ENCODE measurements at places on chromosomes 2 and 18.

DNA sequence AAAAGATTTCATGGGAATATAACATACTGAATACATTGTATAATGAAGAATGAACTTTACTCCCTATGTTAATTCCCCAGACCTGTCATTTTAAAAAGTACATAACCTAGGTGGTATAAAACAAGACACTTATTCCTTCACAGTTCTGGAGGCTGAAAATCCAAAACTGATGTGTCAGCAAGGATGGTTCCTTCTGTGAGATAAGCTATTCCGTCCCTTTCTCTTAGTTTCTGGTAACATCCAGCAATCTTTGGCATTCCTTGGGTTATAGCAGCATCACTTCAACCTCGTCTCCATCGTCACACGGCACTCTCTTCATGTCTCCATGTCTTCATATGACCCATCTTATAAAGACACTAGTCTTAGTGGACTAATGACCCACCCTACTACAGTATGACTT lies 93.9 kb downstream of the ASXL2 start:
- H3K36me3 ChIP-seq = peaks cover 5% of the 10 kb centered on the region
- no peak for DNase-seq
- H3K4me3 ChIP-seq = no peak overlapping the region
- H3K27me3 ChIP-seq = no peaks in the 10 kb centered on the region
- H3K27ac ChIP-seq = no peak overlapping the region

- no peak overlapping the region for H3K27ac ChIP-seq
- no peak for DNase-seq
- H3K4me3 ChIP-seq = no peak overlapping the region
- no peaks in the 10 kb centered on the region for H3K36me3 ChIP-seq
- peaks cover 6% of the 10 kb centered on the region for H3K4me1 ChIP-seq
Measured at GRCh38 chr2:10095175-10095574, 15.0 kb upstream of the CYS1 start.

DNA sequence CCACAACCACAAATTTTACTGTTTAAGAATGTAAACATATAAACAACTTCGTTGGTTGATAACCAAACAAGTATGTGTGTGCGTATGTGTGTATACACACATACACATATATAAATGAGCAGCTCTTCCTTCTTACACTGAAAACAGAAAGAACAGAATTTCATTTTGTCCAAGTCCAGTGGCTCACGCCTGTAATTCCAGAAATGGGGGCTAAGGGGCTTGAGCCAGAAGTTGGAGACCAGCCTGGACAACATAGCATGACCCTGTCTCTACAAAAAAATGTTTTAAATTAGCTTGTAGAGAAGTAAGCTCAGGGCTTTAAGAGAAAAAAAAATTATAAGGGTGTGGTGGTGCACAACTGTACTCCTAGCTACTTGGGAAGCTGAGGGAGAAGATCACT lies 12.3 kb downstream of the NCKAP1 start:
- H3K27me3 ChIP-seq = peaks cover 13% of the 10 kb centered on the region
- DNase-seq = no peak
- peaks cover 10% of the 10 kb centered on the region for H3K4me1 ChIP-seq
- H3K27ac ChIP-seq = no peak overlapping the region
- H3K4me3 ChIP-seq = no peak overlapping the region

GRCh38 chr2:38598991-38599295 lies 3.8 kb downstream of the HNRNPLL start:
- DNase-seq = no peak
- H3K36me3 ChIP-seq = peaks cover 2% of the 10 kb centered on the region
- peaks cover 47% of the 10 kb centered on the region for H3K4me1 ChIP-seq
- H3K27me3 ChIP-seq = no peaks in the 10 kb centered on the region
- peak overlapping the region; percentile 98 for H3K27ac ChIP-seq

GRCh38 chr18:66759050-66759828 lies 155.3 kb upstream of the CDH19 start:
- H3K4me3 ChIP-seq = no peak overlapping the region
- H3K27ac ChIP-seq = no peak overlapping the region
- no peak for DNase-seq

- H3K4me3 ChIP-seq = no peak overlapping the region
- no peaks in the 10 kb centered on the region for H3K4me1 ChIP-seq
- no peak for DNase-seq
- no peaks in the 10 kb centered on the region for H3K27me3 ChIP-seq
- no peaks in the 10 kb centered on the region for H3K36me3 ChIP-seq
- H3K27ac ChIP-seq = no peak overlapping the region
Measured at GRCh38 chr2:214005337-214005736, 405.5 kb upstream of the VWC2L start.

DNA sequence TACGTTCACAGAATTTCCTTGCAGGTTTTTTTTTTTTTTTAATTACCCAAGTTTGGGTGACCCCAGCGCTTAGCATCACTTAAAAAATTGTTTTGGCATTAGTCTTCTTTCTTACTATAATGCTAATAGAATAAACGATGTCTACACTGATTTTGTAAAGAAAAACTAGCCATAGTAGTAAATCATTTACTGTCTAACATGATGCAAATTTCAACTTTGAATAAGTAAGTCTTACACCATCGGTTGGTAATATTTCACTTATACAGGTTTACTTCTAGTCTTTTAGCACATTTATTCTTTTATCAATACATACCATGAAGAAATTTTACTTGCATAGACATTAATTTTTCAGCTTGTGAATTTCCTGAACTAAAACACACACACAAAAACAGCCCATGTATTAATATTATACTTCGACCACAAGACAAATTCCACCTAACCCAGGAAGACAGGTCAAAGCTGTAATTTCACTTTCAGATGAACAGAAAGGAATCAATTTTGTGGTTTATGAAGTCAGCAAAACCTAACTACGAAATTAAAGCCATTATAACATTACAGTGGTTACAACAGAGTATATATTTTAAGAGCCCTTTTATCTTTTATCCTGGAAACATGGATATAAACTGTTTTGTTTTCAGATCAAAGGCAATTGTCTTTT lies 1.9 kb downstream of the YES1 start:
- H3K4me3 ChIP-seq = peak overlapping the region; percentile 50
- no peak for DNase-seq
- H3K4me1 ChIP-seq = peaks cover 45% of the 10 kb centered on the region

- no peak for DNase-seq
- peaks cover 73% of the 10 kb centered on the region for H3K27me3 ChIP-seq
- no peak overlapping the region for H3K27ac ChIP-seq
- peaks cover 2% of the 10 kb centered on the region for H3K36me3 ChIP-seq
Measured at GRCh38 chr2:233922471-233922870, 5.3 kb downstream of the TRPM8 start.

DNA sequence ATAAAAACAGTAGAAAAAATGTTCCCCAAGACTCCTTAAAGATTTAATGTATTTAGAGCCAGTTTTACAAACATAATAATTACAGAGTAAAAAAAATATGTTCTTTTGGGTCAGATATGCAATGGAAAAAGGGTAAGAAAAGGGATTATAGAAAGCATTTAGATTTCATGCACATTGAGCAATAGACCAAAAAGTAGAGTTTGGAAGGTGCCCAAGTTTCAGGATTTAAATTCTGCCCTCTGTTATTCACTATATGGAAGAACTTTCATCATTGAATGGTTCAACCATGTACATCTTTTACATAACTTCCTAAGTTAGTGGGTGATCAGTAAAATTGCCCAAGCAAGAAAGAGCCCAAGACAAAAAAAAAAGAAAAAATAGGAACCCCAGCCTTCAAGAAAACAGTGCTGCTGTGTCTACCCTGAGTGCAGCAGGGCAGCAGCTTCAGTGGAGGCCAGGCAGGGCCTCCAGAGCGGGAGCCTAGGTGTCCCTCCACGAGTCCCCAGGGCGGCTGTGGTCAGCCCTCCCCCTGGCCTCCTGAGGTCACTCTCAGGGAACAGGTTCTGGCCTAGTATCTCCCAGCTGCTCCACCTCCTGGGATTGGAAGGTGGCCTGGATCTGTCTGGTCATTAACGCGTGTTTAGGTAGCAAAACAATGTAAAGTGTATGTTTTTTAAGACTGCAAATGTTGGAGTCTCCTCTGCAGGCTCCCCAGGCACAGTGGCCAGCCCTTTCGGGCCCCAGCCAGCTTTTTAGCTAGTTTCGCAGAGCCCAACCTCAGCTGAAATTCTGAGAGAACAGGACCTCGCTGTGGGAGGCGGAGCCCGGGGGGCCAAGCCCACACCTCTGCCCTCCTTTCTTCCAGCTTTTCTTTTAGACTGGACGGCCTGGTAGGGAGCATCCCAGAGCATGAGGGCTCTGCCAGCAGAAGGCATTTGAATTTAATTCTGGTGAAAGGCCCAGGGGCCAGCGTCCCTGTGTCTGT lies 77.3 kb downstream of the TEX51 start:
- H3K4me3 ChIP-seq = no peak overlapping the region
- no peaks in the 10 kb centered on the region for H3K36me3 ChIP-seq
- no peak for DNase-seq
- H3K27ac ChIP-seq = no peak overlapping the region
- peaks cover 5% of the 10 kb centered on the region for H3K4me1 ChIP-seq

DNA sequence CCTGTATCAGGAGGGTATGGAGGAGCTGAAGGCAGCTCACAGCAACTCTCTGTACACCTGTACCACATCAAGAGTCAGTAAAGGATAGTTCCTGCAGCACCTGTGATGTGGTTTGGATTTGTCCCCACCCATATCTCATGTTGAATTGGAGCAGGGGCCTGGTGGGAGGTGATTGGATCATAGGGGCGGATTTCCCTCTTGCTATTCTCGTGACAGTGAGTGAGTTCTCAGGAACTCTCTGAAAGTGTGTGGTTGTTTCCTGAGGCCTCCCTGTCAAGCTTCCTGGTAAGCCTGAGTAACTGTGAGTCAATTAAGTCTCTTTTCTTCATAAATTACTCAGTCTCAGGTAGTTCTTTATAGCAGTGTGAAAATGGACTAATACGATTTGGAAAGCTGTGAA lies 28.9 kb downstream of the OSBPL1A start:
- peaks cover 26% of the 10 kb centered on the region for H3K4me1 ChIP-seq
- no peak for DNase-seq
- no peaks in the 10 kb centered on the region for H3K27me3 ChIP-seq
- H3K36me3 ChIP-seq = peaks cover 10% of the 10 kb centered on the region
- peak overlapping the region; percentile 13 for H3K4me3 ChIP-seq
- H3K27ac ChIP-seq = peak overlapping the region; percentile 67

DNA sequence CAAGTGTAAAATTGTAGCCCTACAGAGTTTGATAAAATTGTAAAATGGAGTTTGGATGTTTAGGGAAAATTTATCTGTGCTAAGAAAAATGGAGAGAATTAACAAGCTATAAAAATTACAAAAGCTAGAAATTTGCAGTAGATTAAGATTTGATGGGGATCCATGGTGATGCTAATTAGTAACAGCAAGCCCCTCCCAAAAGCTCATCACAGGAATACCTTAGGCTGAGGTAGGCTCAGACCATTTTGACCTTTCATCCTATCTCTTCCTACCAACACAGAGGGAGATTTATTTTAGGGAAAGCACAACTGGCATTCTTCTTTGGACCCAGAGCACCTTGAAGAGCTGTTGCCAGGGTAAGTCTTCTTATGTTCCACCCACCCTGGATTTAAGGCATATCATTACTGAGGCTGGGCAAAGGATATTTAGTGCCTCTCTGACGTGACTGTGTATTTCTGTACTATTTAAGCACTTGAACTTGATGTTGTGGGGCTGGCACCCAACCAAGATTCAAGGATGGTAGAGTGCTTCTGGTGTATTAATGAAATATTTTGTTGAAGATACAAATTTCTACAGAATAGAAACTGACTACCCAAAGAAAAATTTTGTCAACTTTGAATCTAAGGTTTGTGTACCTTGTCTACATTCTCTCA lies 70.8 kb upstream of the SLC39A10 start:
- peaks cover 2% of the 10 kb centered on the region for H3K4me1 ChIP-seq
- H3K27ac ChIP-seq = no peak overlapping the region
- no peak for DNase-seq
- no peaks in the 10 kb centered on the region for H3K27me3 ChIP-seq

- peaks cover 22% of the 10 kb centered on the region for H3K27me3 ChIP-seq
- H3K36me3 ChIP-seq = no peaks in the 10 kb centered on the region
Measured at GRCh38 chr2:234805836-234806235, 146.0 kb upstream of the SH3BP4 start.

DNA sequence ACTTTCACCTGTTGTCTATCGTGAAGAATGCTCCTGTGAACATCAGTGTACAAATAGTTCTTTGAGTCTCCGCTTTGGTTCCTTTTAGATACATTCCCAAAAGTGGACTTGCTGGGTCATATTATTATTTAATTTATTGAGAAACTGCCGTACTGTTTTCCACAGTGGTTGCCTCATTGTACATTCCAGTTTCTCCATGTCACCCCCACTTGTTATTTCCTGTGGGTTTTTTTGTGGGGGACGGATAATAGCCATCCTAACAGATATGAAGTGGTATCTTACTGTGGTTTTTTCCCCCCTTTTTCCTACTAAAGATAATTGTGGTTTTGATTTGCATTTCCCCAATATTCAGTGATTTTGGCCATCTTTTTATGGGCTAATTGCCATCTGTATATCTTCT lies 53.8 kb downstream of the SMCHD1 start:
- peaks cover 23% of the 10 kb centered on the region for H3K36me3 ChIP-seq
- H3K27ac ChIP-seq = peak overlapping the region; percentile 74
- H3K4me3 ChIP-seq = no peak overlapping the region
- no peak for DNase-seq
- H3K4me1 ChIP-seq = peaks cover 41% of the 10 kb centered on the region

GRCh38 chr2:102661846-102662245 lies 42.5 kb downstream of the SLC9A2 start:
- no peaks in the 10 kb centered on the region for H3K36me3 ChIP-seq
- H3K4me3 ChIP-seq = no peak overlapping the region
- no peak for DNase-seq
- H3K4me1 ChIP-seq = peaks cover 4% of the 10 kb centered on the region
- no peak overlapping the region for H3K27ac ChIP-seq
